ENCODE measurements at places on chromosomes 13 and 19.

- DNase-seq, result no peak
Observed at GRCh38 chr13:28423010-28423409, 71.9 kb downstream of the FLT1 start.

GRCh38 chr13:23705583-23705982 lies 135.4 kb downstream of the TNFRSF19 start:
- no peak for DNase-seq

DNA sequence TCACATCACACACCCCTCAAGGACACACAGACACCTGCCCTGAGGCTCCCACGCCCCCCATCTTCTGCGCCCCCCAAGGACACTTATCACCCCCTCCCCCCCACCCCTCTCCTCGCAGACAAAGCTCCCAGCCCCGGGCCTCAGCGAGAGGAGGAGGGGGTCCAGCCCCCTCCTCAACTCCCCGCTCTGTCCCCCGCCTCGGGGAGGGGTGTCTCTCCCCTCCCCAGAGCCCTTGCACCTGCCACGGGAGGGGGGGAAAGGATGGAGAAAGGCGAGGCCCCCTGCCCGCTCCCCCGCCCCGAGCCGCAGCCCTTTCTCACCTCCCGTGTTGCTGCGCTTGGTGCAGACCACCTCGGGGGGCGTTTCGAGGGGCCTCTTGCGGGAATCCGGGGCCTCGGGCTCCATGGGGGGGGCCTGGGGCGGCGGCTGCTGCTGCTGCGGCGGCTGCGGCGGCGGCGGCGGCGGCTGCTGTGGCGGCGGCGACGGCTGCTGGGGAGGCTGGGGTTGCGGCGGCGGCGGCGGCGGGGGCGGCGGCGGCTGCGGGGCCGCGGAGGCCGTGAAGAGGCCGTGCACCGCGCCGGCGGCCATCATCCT lies 621 bp downstream of the NOVA2 start:
- no peak for DNase-seq

GRCh38 chr13:30796132-30796572 lies 60.8 kb downstream of the ALOX5AP start:
- DNase-seq, result no peak

GRCh38 chr13:31538067-31539042 lies 201.0 kb upstream of the RXFP2 start:
- DNase-seq, result no peak

GRCh38 chr19:32874605-32875004 lies 5.0 kb upstream of the SLC7A9 start:
- no peak for DNase-seq

DNA sequence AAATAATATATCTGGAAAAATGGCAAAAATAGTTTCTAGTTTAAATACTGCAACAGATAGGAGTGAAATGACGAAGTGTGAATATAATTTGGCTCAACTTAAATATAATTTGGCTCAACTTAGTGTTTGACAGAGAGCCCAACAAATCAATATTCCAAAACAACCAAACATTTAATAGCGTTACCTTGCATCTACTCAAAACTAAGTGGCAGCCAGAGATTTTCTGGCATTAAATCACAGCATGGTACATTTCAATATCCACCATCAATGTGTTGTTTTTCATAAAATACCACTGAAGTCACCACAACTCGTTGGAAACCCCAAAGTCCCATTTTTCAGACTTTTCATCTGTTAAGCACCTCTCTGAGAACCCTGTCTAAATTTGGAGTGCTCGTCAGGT lies 69.6 kb downstream of the DCLK1 start:
- DNase-seq, result no peak

GRCh38 chr13:50826035-50826434 lies 17.5 kb downstream of the DLEU7 start:
- DNase-seq, result no peak

DNA sequence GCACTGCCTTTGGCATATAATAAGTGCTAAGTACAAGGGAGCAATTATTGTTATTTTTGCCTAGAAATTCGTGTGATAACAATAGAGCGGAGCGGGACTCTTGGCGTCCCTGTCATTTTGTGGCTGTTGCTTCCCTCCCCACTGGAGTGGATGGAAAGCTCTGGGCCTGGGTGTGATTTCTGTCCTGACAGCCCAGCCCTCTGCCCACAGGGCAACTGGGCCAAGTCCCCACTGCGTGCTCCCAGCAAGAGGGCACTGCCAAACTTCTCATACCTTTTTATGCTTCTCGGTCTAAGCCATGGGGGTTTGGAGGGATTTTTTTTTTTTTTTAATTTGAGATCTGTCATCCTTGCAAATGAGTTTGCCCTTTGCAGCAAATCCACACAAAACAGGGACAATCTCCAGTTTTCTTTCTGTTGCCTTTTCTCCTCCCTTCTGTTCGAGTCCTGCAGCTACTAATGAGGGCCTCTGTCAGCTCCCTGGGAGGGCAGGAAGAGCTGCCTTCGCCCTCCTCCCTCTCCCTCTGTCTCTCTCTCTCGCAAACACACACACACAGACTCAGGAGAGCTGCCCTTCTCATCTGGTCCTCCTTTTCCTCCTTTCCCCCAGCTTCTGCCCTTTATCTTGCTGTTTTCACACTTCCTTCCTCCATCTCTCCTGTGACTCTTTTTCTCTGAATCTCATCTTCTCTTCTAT lies 103.9 kb downstream of the DNAJC15 start:
- DNase-seq, result no peak

DNA sequence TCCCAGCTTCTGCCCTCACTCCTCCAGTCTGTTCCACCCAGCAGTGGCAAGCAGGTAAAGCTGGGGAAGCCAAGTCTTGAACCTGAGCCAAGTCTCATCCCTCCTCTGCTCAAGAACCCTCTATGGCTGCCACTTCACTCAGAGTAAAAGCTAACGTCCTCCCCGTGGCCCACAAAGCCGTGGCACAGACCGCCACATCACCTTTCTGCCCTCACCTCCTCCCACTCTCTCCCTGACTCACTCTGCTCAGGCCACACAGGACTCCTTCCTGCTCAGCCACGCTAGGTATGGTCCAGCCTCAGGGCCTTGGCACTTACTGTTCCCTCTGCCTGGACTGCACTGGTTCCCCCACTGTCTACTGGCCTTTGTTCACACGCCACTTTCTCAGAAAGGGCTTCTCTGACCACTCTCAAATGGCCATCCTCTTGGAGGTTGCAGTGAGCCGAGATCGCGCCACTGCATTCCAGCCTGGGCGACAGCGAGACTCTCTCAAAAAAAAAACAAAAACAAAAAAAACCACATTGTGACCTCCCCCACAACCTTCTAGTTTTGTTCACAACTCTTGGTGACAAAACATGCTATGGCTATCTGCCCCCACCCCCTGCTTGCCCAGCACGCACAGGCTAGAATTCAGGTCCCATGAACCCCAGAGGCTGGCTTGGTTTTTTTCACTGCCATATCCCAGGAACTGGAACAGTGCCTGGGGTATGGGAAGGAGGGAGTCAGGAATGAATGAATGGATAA lies 15.8 kb downstream of the NDUFB7 start:
- no peak for DNase-seq

DNA sequence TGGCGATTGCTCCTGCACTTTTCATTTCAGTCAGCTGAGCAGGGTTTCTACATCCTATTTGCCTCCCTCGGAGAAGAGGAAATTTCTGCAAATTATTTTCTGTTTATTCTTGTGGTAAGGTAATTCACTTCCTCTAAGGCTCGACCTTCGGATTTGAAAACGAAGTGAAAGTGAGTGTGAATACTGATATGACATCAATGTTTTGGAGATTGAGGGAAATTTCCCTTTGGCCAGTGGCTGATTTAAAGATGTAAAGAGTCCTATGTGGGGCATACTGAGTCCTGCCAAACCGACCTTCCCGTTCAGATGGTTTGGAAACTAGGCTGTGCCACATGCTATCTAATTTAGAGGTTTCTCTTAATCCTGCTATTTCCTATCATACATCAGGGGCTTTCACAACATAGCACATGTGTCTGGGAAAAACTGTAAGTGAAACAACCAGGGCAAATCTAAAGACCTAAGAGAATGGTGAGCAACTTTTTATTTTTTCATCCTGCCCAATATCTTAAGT lies 112.3 kb downstream of the POSTN start:
- no peak for DNase-seq

DNA sequence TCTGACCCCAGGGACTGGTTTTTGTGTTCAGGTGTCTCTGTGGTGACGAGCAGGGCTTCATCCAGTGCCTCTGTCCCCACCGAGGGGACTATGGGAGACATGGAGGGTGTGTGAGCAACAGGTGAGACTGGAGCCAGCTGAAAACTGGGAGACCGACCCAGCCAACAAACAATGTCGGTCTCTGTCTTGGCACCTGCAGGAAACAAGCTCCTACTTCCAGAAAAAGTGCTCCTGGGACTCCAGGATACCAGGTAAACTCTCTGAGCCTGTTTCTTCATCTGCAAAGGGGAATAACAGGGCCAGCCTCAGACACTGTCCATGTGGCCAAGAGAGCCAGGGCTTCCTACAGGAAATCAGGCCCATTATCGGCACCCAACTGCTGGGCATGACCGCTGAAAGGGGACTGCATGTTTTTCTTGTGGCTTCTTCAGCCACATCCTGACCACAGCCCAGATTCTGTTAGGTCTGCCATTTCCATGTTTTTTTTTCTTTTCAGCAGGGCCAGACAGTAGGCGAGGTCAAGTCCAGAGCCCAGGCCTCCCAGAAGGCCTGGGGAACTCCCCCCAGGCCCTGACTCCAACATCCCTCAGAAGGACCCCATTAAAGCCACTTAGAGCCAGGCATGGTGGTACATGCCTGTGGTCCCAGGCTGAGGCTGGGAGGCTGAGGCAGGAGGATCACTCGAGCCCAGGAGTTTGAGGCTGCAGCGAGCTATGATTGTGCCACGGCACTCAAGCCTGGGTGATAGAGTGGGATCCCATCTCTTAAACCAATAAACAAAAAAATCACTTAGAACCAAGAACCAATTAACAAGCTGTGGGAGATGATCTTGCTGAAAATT lies 836 bp upstream of the BST2 start:
- DNase-seq, result no peak

DNA sequence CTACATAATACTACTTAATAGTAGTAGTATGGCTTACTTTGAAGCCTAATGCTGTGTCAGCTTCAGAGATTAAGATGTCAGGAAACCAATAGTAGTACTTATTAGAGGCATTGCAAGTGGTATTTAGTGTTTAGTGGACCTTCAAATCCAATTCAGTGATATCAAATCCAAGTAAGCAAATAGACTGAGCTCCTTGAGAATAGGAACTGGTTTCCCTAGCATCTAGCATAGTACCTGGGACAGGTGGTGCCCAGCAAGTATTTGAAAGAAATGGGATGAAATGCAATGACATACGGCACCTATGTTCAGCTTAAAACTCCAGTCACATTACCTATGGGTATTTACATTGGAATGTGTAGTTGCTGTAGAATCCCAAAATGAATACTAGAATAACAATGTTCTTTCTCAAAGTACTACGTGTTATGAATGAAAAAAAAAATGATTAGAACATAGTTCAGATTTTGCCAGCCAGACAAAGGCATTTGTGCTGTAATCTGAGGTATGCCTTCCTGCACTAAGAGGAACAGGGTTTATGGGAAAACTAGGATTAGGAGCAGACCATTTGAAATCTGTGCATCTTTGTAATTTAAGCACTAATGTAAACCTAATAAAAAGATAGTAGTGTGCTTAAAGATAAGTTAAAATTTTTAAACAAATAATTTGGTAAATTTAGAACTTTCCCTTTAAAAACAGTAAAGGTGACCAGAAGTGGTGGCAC lies 17.1 kb downstream of the LSM14A start:
- DNase-seq, result peak; percentile 28

DNA sequence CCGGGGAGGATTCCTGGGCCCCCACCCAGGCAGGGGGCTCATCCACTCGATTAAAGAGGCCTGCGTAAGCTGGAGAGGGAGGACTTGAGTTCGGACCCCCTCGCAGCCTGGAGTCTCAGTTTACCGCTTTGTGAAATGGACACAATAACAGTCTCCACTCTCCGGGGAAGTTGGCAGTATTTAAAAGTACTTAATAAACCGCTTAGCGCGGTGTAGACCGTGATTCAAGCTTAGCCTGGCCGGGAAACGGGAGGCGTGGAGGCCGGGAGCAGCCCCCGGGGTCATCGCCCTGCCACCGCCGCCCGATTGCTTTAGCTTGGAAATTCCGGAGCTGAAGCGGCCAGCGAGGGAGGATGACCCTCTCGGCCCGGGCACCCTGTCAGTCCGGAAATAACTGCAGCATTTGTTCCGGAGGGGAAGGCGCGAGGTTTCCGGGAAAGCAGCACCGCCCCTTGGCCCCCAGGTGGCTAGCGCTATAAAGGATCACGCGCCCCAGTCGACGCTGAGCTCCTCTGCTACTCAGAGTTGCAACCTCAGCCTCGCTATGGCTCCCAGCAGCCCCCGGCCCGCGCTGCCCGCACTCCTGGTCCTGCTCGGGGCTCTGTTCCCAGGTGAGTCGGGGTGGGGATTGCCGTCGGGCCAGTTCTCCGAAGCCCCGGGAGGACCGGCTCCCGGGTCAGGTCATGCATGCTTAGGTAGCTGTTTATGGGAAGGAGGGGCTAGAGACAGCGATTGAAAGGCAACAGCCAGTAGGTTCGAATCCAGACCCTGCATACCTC lies at the start of gene ICAM1:
ICAM1 (plus strand) TSS at position 505 of the 779 bp plus-strand sequence; CDS start at position 545, 40 bp downstream.
- DNase-seq, result no peak

DNA sequence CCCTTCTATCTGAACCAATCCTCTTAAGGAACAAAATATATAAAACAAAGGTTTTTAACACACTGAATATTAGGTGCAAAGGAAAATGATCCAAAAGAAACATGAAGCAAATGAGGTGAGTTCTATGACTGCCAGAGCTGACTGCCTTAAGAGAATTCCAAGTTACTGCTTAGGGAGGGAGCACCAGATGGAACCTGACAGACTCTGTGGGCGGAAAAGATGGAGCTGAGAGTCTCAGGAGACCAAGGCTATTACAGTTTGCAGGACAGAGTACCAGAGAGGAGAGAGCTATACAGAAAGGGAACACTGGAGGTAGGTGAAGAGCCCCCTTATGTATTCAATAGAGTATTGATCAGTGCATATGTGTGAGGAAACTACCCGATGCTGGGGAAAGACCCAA lies 87.2 kb downstream of the B3GLCT start:
- no peak for DNase-seq

GRCh38 chr19:29645491-29645867 lies 19.8 kb upstream of the PLEKHF1 start:
- DNase-seq, result no peak

- no peak for DNase-seq
Observed at GRCh38 chr19:42524250-42524649, 4.0 kb downstream of the CEACAM1 start.

- DNase-seq, result no peak
Observed at GRCh38 chr19:51083181-51083580, 494 bp upstream of the KLK14 start.

DNA sequence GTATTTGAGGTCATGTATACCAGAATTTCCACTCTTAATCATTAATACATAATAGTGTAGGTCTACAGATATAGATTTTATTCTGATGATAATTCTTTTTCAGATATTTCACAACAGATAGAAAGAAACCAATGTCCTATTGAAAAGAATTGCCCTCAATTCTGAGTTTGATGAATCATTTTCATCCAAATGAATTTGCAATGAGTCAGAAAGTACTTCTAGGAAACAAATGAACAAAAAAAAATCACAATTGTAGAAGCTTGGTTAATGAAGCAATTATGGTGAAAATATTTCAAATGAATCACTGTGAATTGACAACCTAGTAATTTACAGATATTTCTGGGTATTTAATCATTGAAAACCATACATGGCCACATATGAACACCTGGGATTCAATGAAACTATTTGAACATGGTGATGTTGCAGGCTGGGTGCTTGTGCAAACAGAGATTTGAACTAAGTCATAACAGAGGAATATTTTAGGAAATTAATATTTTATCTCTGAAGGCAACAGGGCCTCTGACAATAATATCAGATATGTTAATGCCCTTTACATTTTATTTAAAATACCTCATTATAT lies 360.9 kb downstream of the SLITRK5 start:
- DNase-seq, result no peak

- DNase-seq, result no peak
Observed at GRCh38 chr13:108328848-108329247, 59.3 kb downstream of the TNFSF13B start.

Measured in DMS79 (cell line).